ENCODE measurements at places on chromosomes 1 and 21.

DNA sequence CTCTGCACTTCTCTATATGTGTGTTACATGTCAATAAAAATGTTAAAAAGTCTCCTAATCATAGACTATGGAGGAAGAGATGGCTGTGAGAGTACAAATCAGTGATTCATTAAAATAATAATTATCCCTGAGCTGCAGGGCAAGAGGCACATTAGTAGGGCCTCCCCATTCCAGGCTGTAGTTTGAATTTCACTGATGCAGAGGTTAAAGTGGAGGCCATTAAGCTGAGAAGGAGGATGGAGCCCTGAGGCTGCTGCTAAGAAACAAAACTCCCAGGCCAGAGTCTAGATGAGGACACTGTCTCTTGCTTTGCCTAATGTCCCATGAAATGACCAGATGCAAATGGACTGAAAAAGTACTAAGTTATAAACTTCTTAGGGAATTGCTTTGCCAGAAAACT lies 89.1 kb upstream of the WDR26 start:
- DNase-seq: no peak

- DNase-seq: no peak
Measured at GRCh38 chr1:109503935-109504334, 5.6 kb downstream of the AMIGO1 start.

DNA sequence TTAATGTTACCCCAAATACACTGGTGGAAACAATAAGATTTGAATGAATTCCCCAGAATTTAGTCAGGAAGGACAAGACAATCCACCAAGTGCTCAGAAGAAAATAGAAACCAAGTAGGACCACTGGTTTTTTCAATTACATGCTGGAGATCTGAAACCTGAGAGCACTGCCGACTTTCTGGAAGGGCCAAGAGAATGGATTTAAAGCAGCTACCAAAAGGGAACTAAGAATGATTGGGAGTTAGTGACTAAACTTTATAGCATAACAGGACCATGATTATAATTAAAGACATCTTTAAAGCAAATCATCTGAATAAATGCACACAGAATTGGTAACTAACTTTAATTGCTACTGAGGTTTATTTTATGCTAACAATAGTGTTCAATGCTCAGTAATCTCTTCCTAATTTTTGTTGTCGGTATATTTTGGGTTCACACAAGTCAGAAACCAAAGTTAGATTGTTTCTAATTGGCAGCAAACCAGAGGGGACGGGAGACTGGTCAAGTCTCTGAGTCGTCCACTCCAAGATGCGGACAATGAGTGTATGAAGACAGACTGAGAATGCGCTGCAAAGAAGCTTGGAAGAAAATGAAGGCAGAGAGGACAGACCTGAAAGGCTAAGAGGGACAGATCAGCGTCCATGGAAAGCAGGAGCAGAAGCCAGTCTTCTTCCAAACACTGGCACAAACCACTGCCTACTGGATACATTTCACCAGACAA lies 2.3 kb upstream of the RGS13 start:
- DNase-seq: no peak

GRCh38 chr1:45796381-45796780 lies 7.0 kb upstream of the MAST2 start:
- no peak for DNase-seq

DNA sequence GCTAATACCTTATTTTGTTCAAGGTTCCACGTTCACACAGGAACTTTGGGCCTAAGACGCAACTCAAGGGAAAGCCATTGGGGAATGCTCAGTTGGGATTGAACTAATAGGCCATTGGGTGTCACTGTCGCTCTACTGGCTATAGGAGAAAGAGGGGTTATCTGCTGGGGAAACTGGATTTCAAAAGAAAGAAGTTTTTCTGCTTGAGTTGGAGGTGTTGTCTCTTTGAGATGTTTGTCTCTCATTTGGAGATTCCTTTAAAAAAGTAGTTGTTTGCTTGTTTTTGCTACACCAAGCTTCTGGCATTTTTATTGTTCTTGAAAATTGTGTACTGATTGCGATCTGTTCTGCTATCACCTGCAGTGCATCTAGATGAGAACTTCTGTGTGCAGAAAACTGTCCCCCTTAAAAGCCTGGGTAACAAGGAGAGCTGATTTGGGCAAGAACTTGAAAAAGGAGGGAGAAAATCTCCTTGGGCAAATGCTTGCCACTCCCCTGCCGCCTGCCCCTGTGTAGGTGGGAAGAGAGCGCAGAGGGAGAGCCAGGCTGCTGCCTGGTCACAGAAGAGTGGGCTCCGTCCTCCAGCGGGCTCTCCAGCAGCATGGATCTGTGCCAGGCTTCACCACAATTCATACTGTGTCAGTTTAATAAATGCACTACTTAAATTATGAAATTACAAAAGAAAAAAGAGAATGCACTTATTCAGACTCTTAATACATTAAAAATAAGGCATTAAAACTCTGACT lies 39.9 kb downstream of the PEX14 start:
- DNase-seq: no peak

Data from effector memory CD4-positive, alpha-beta T cell (primary cell).